ENCODE measurements at places on chromosomes 2 and 18.

DNA sequence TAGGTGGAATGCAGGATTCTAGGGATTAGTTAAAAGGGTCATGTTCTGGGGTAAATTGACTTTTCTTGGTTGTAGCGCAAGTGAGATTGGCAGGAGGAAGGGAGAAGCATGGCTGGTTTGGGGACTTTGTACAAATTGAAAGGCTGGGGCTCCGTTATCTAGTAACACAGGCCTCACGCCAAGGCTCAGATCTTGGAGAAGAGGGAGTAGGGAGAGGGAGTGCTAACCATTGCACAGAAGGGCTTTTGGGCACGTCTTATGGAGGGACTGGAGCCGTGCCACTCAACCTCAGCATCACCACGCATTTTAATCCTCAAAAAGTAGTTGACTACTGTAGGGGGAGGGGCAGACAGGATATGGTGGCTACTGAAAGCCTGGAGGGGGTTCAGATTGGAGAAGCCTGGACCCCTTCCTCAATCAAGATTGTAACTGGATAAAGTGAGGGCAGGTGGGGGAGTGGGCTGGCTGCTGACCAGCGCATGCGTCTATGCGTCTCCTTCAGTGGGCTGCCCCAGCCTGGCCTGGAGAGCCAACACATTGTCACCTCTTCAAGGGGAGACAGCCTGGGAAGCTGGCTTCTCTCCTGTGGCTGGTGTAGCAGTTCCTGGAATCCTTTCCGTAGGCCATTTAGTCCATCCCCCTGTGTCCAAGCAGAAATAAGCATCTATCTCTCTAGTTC is 14.3 kb downstream of the IGFBP5 start:
- no peak for DNase-seq

DNA sequence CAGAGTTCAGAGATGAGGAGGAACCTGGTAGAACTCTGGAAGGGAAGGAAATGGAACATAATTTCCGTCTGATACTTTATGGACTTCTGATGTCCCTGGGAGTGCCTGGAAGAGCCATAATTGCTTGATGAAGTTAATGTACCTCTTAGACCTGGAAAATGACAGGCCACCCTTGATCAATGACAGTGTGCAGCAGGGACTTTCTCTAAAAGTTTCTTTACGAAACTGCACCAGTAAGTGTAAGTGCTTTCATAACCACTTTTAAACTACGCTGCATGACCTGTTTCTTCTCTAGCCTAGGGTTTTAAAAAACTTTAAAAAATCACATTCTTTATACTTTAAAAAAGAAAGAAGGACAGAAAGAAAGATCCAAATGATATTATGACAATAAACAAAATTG is 164.5 kb downstream of the LPIN1 start:
- DNase-seq: no peak

- DNase-seq: peak; percentile 95
Measured at GRCh38 chr2:209368914-209369313, 54.9 kb upstream of the MAP2 start.

GRCh38 chr18:45935591-45936335 is 31.4 kb downstream of the EPG5 start:
- DNase-seq: no peak

GRCh38 chr2:209905691-209906090 is 96.7 kb upstream of the RPE start:
- no peak for DNase-seq

GRCh38 chr2:186862869-186863709 is 14.1 kb upstream of the ZSWIM2 start:
- no peak for DNase-seq

- DNase-seq: no peak
Measured at GRCh38 chr2:65395621-65396347, 36.6 kb downstream of the SPRED2 start.

GRCh38 chr2:71516253-71516888 is 63.0 kb downstream of the DYSF start:
- DNase-seq: no peak

DNA sequence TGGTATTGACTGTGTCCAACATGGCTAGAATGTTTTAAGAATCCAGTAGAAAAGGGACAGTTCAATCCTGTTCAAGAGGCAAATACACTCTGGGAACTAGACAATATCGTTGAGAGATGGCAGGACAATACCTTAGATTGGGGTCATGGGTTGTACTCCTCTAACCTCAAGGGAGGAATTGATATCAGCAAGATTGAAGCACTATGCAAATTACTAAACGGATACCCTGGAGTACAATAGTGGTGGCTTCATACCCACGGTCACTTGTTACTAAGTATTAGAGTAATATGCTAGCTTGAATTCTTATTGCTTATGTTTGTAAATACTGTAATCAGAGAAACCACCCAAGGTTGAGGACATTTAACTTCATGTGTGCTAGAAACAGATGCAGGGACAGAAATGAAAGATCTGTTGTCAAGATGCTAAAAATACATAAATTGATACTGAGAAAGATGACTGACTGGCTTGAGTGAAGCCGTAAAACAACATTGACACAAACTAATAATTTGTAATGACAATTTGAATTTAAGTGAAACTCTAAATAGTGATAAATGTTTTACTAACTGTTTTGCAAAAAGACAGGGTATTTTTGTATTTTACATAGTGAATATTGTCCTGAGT is 73.3 kb downstream of the KCNJ3 start:
- no peak for DNase-seq

DNA sequence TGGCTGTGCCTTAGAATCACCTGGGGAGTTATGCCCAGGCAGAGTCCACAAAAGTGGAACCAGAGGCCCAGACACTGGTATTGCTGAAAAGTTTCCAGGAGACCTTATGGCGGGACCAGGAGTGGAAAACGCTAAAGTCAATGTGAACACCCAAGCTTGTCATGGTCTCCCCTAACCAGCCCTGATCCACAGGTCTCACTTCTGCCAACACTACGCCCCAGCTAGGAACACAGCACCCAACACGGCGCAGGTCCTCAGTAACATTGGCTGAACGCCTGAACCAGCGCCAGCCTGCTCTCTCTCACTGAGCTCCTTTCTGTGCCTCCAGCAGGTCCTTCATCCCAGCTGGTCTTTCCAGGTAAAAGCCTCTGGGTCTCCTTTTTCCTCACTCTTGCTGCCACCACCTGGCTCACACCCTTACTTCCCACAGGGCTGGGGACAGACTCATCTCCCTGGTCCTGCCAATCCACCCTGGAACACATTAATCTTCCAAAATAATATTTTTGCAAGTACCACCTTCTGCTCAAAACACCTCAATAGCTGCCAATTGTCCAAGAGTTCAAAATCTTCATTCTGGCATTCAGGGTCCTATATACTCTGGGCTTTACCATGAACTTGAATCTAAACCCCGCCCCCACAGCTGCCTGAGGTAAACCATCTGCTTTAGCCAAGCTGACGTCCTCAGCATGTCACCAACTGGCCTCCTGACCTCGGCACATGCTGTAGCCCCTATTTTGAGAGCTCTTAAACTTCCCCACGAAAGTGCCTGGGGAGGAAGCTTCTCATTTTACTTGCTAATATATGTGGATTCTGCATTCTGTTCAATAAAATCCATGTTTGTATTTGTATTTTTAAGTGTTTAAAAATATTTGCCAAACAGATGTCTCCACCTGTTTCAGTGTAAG is 34.6 kb downstream of the ADCY3 start:
- no peak for DNase-seq

- DNase-seq: no peak
Measured at GRCh38 chr2:132733094-132733493, 63.1 kb upstream of the LYPD1 start.

DNA sequence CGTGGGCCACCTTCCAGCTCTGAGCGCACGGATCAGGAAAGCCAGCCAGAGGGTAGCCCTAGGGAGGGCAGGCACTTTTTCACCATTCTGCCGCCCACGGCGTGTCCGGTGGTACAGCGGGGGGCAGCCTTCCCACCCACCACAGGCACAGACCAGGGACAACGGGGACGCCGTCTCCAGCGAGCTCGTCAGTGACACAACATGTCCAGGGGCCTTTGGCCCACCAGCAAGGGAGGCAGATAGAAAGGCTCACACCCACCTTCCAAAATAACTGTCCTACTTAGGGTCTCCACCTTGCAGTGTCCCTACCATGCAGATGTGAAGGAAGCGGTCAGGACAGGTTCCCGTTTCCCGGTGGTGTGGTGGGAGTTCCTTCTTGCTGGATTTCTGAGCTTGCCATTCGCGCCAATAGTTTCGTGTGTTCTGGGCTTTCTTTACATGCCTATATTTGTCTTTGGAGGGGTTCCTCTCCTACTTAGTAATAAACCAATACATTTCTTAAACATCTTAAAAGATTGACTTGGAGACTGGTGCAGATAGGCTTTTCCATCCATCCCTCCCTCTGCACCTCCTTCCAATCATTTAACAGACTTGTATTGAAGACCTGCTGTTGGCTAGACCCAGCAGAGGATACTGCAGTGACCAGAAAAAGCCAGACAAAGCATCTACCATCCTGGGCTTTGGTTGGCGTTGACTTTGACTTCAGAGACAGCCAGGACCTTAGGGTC is 872 bp downstream of the ASB1 start:
- DNase-seq: no peak

GRCh38 chr2:234275515-234275914 is 221.4 kb downstream of the ARL4C start:
- no peak for DNase-seq

- no peak for DNase-seq
Measured at GRCh38 chr2:63589148-63589958, 590 bp downstream of the MDH1 start.

GRCh38 chr2:162037028-162037795 is 36.8 kb downstream of the DPP4 start:
- no peak for DNase-seq

DNA sequence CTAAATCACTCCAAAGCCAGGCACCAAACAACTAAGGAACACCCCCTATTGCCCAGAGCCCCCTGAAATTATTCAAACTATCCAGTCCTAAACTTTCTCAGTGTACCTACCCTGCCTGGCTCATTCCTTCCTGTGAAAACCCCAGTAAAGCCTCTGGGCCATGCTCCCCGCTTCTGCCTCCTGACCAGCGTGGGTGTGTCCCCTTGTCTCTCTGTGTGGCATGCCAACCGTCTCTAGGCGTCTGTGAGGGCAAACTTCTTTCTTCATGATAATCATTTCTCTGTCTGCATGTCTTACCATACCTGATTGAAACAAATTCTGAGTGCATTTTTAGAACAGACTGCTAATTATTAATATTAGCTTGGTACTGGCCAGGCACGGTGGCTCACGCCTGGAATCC is 109.0 kb upstream of the MSH2 start:
- DNase-seq: no peak
